Activated CD4-positive, alpha-beta memory T cell treated with anti-CD3 and anti-CD28 coated beads, Interleukin-2, amount 10 ng/mL, durations not matched to agents 7 days and 5 days (primary cell): ENCODE measurements at places on chromosomes 4 and X. TPM values are rescaled to one million over a fixed set of nuclear protein-coding genes. Genes with fewer than 3 reads are reported as not detected.
A peak's percentile ranks its signal among the peaks of the same experiment; 100 is the strongest.

ADH1B gene
- total RNA-seq = not detected

PPARGC1A gene
- not detected for total RNA-seq

DNA sequence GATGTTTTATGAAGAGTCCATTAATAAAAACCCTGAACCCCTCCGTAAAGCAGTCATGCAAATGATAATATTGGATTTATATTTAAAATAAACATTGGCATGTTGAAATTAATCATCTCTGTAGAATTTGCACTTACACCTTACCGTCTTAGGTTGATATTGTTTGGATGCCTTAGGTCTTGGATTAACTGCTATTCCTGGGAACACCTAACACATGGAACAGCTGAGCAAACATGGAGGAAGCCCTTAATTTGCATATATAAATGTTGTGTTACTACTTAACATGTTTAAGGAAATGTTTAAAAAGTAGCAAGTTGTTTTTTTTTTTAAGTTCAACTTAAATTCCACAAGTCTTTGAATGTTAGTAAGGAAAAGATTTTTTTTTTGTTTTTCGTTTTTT lies 62.5 kb downstream of the NSD2 start:
- DNase-seq = no peak
- no peak overlapping the region for H3K4me3 ChIP-seq
- H3K36me3 ChIP-seq = peaks cover 49% of the 10 kb centered on the region

GRCh38 chr4:164572877-164573279 lies 181.1 kb upstream of the SMIM31 start:
- H3K36me3 ChIP-seq = no peaks in the 10 kb centered on the region
- no peaks in the 10 kb centered on the region for H3K27me3 ChIP-seq
- H3K27ac ChIP-seq = no peak overlapping the region
- DNase-seq = no peak
- no peaks in the 10 kb centered on the region for H3K4me1 ChIP-seq

SMIM14 gene
- 7.6 TPM for total RNA-seq

AMBN gene
- total RNA-seq = not detected

- H3K4me3 ChIP-seq = no peak overlapping the region
- no peaks in the 10 kb centered on the region for H3K36me3 ChIP-seq
- peaks cover 13% of the 10 kb centered on the region for H3K27me3 ChIP-seq
- no peak overlapping the region for H3K27ac ChIP-seq
- no peak for DNase-seq
Measured at GRCh38 chr4:102217345-102217744, 127.9 kb downstream of the SLC39A8 start.

DNA sequence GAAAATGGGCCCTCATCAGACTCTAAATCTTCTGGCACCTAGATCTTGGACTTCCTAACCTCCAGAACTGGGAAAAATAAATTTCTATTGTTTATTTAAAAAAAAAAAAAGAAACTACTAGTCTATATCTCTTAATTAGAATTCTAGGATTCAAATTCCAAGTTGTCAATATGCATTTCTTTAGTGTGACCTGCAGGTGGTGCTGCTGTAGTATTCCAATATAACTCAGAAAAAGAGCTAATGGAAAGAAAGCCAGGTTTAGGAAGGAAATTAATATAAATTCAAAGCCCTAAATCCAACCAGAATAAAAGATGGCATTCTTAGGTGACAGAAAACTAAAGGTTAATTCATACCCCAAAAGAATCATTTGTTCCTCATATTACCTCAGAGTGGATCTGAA lies 80.0 kb upstream of the NALF2 start:
- H3K27ac ChIP-seq = no peak overlapping the region
- H3K4me3 ChIP-seq = no peak overlapping the region
- no peaks in the 10 kb centered on the region for H3K4me1 ChIP-seq
- H3K36me3 ChIP-seq = no peaks in the 10 kb centered on the region
- no peaks in the 10 kb centered on the region for H3K27me3 ChIP-seq

C1QTNF7 gene
- not detected for total RNA-seq

DNA sequence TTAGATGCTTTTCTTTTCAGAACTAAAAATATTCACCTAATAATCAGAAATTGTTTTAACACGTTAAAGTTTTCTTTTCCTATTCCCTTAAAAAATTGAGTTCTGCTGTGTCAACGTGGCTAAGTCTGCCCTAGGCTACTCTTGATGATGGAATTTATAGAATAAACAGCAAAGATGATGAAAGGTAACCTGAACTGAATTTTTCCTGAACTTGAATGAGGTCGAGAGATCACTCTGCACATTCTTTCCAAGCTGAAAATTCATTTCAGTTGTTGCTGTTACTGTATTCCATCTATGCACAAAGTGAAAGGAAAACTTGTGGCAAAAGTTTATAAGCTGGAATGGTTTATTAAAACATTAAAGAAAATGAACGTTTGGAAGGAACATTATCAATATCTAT lies 245.9 kb upstream of the GIMD1 start:
- H3K36me3 ChIP-seq = no peaks in the 10 kb centered on the region
- no peaks in the 10 kb centered on the region for H3K27me3 ChIP-seq
- H3K27ac ChIP-seq = no peak overlapping the region
- H3K4me1 ChIP-seq = no peaks in the 10 kb centered on the region
- H3K4me3 ChIP-seq = no peak overlapping the region

RPS6KA6 gene
- not detected for total RNA-seq

GRCh38 chr4:148443512-148444295 lies 1.5 kb upstream of the NR3C2 start:
- H3K36me3 ChIP-seq = no peaks in the 10 kb centered on the region
- H3K27ac ChIP-seq = peak overlapping the region; percentile 83
- peak; percentile 38 for DNase-seq
- H3K4me1 ChIP-seq = peaks cover 19% of the 10 kb centered on the region
- peaks cover 39% of the 10 kb centered on the region for H3K27me3 ChIP-seq

DNA sequence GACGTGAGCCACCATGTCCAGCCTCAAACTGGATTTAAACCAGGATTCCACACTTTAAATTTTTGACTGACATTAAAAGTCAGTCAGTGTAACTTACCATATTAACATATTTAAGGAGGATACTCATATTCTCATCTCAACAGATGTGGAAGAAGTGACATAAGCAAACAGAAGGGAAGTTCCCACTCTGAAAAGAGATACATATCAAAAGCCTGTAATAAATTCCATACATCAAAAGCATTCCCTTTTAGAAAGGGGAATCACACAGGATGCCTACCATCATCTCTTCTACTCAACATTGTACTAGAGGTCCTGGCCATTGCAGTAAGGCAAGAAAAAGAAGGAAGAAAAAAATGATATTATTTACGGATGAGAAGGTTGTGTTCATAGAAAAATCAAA lies 618.2 kb upstream of the DIPK2B start:
- peak overlapping the region; percentile 16 for H3K27ac ChIP-seq
- H3K4me3 ChIP-seq = no peak overlapping the region
- peaks cover 46% of the 10 kb centered on the region for H3K36me3 ChIP-seq

GRCh38 chrX:136318895-136319597 lies 18.3 kb downstream of the ADGRG4 start:
- no peak overlapping the region for H3K27ac ChIP-seq
- H3K4me1 ChIP-seq = no peaks in the 10 kb centered on the region
- no peaks in the 10 kb centered on the region for H3K36me3 ChIP-seq
- H3K4me3 ChIP-seq = no peak overlapping the region
- H3K27me3 ChIP-seq = no peaks in the 10 kb centered on the region

MAGEA8 gene
- total RNA-seq = not detected

SPANXN2 gene
- not detected for total RNA-seq

GRCh38 chr4:140243278-140243753 lies 89.3 kb upstream of the MAML3 start:
- peak overlapping the region; percentile 41 for H3K27ac ChIP-seq
- peak; percentile 18 for DNase-seq
- no peak overlapping the region for H3K4me3 ChIP-seq
- H3K36me3 ChIP-seq = no peaks in the 10 kb centered on the region
- H3K27me3 ChIP-seq = peaks cover 11% of the 10 kb centered on the region

DNA sequence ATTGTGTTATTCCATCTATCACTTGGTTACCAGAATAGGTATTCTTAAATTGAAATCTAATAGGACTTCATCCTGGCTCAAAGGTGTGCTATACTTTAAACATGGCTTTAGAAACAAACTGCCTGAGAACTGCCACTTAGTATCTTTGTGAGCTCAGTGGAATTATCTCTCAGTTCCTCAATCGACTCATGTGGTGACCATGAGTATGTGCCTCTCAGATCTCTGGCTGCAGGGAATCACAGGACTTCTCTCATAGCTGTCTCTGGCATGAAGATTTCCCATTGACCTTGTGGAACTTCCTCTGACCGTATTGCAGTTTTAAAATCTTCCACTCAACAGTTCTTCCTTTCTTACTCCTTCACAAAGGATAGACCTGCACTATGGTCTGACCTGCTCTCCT lies 681.9 kb upstream of the BOD1L1 start:
- no peaks in the 10 kb centered on the region for H3K4me1 ChIP-seq
- no peaks in the 10 kb centered on the region for H3K27me3 ChIP-seq
- no peak for DNase-seq
- no peak overlapping the region for H3K27ac ChIP-seq
- H3K4me3 ChIP-seq = no peak overlapping the region

STS gene
- total RNA-seq = 1.3 TPM

SASH3 gene
- total RNA-seq = 229 TPM

DNA sequence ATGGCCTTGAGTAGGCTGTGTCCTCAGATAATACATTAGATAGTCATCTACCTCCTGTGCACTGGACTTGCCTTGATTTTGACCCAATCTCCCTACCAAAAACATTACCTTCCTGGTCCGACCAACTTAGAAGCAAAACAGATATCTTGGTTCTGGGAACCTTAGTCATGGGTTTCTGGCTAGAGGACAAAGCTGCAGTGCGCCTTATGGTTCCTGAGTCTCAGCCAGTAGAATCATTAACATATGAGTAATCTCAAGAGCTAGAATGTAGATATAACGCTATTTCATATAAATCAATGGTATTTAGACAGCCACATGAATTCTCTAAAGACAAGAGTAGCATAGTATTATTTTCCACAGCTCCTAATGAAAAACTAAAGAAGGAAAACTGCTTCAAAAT lies 83.1 kb downstream of the GRIA3 start:
- H3K27ac ChIP-seq = no peak overlapping the region
- H3K4me3 ChIP-seq = no peak overlapping the region
- no peaks in the 10 kb centered on the region for H3K4me1 ChIP-seq
- no peaks in the 10 kb centered on the region for H3K27me3 ChIP-seq

GRCh38 chrX:73799888-73800287 lies 236.9 kb downstream of the CHIC1 start:
- no peak for DNase-seq
- H3K4me1 ChIP-seq = no peaks in the 10 kb centered on the region
- no peaks in the 10 kb centered on the region for H3K36me3 ChIP-seq
- H3K4me3 ChIP-seq = no peak overlapping the region
- no peak overlapping the region for H3K27ac ChIP-seq

HSD17B13 gene
- total RNA-seq = 0.10 TPM

ADH1C gene
- not detected for total RNA-seq

DNA sequence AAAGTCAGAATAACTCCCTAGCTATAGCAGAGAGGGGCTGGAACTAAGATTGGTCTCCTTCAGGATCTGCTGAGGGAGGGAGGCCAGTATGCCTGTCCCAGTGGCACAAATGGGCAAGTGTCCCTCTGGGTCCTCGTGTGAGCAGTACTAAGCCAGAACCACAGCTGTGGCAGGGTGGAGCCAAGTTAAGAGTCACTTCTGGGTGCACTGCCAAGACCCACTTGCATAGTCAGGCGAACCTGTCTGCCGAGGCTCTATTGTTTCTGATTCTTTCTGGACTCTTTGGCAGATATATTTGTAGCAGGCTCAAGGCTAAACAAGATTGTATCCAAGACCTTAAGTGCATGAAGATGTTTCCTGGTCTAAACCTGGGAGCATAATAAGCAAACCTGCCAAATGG lies 1123.7 kb upstream of the POU3F4 start:
- H3K27me3 ChIP-seq = no peaks in the 10 kb centered on the region
- no peak overlapping the region for H3K4me3 ChIP-seq
- no peak for DNase-seq
- no peaks in the 10 kb centered on the region for H3K4me1 ChIP-seq

DNA sequence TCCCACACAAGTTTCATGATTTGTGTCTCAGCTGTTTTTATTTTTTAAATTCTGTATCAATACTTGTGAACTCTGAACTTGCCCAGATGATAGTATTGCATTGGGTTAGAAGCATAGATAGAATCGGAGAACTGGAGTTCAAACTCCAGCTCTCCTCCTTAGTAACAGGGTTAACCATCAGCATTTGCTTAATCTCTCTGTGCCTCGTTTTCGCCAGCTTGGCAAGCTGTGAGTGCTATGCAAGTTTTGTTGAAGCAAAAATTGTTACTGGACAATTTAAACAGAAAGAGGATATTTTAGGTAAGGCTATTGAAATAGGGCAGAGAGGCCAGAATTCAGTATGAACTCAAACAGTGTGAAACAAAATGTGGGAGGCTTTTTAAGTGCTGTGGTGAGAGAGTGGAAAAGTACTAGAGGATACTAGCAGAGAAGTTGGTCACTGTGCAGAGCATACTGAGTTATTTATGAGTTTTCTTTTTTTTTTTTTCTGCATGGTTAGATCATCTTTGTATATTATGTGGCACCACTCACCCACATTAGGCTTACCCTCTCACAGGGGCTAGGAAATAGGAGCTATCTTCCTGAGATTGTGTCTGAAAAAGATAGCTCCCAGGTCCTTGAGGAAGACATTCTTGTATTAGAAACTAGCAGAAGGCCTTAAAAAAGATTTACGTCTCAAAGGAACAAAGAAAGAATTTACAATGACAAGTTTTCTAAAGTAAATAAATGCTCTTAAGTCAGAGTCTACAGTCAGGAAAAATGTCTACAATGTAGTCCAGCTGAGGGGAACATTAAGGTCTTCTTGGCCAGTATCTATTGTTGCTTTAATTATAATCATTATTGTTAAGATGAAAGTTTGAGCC lies 1126.6 kb downstream of the FAT4 start:
- H3K27me3 ChIP-seq = no peaks in the 10 kb centered on the region
- H3K4me3 ChIP-seq = no peak overlapping the region
- H3K36me3 ChIP-seq = no peaks in the 10 kb centered on the region
- H3K27ac ChIP-seq = no peak overlapping the region
- H3K4me1 ChIP-seq = no peaks in the 10 kb centered on the region
- no peak for DNase-seq

DNA sequence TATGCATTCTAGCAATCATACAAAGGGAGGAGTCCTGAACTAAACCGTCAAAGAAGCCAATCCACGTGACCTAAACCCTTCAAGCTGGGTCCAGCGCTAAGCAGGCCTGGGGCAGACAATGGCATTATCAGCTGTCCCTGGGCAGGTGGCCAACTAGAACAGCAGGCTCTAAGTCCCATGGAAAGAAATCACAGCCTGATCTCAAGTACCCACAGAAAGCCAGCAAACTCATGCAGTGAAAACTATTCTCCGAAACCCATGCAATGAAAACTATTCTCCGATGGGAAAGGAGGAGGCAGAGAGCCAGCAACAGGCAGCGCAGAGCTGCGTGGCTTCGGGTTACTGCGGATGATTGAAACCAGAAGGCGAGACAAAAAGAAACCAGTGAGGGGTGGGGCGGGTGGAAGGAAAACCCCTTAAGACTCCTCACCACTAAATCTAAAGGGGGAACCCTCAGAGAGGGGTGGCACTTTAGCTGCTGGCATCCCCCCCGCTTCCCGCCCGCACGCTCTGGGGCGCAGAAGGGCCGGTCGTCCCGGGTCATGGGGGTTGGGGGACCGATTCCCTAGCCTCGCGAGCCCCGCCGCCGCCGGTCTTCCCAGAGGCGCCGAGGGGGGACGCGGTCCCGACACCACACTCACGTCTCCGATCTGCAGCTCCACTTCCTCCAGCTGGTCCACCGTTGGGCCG lies 567 bp downstream of the C4orf46 start:
- H3K4me3 ChIP-seq = peak overlapping the region; percentile 84
- H3K27ac ChIP-seq = peak overlapping the region; percentile 90
- peak; percentile 60 for DNase-seq
- H3K36me3 ChIP-seq = peaks cover 16% of the 10 kb centered on the region
